Activated T-cell treated with anti-CD3 and anti-CD28 coated beads for 4 hours (primary cell): ENCODE measurements at places on chromosomes 3 and 15.

DNA sequence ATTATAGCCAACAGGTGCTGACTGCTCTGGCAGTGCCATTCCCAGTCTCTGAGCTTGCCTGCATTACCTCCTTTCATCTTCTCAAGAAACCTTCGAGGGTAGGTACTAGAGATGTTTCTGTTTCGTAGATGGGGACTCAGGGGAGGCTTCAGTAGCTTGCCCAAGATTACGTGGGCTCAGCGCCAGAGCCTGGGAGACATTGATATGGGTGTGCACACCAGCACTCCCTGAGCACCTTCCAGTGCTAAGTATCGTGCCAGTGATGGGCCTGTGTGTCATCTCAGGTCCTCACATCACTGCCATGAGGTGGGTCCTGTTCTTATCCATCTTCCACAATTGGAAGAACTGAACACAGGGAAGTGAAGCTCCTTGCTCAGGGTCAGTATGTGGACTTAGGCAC lies 15.2 kb downstream of the TSEN2 start:
- DNase-seq = no peak

DNA sequence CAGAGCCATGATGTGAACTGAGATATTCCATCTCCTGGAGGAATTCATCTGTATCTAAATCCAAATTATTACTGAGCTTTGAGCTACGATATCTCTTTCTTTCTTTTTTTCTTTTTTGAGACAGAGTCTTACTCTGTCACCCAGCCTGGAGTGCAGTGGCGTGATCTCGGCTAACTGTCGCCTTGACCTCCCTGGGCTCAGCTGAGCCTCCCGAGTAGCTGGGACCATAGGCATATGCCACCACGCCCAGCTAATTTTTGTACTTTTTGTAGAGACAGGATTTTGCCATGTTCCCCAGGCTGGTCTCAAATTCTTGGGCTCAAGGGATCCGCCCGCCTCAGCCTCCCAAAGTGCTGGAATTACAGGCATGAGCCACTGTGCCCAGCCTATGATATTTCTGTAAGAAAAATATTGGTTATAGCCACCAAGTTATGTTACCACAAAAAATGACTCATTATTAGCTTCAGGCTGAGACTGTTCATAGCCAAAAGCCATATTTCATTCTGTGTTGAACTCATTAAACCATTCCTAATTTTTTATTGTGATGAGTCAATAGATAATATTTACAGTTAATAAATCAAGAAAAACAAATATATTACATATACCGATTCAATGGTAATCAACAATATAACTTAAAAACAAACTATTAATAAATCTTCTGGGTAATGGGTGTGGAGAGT lies 27.1 kb upstream of the SLC30A4 start:
- DNase-seq = no peak

- no peak for DNase-seq
Measured at GRCh38 chr3:79015854-79016253, 751.9 kb downstream of the ROBO1 start.

DNA sequence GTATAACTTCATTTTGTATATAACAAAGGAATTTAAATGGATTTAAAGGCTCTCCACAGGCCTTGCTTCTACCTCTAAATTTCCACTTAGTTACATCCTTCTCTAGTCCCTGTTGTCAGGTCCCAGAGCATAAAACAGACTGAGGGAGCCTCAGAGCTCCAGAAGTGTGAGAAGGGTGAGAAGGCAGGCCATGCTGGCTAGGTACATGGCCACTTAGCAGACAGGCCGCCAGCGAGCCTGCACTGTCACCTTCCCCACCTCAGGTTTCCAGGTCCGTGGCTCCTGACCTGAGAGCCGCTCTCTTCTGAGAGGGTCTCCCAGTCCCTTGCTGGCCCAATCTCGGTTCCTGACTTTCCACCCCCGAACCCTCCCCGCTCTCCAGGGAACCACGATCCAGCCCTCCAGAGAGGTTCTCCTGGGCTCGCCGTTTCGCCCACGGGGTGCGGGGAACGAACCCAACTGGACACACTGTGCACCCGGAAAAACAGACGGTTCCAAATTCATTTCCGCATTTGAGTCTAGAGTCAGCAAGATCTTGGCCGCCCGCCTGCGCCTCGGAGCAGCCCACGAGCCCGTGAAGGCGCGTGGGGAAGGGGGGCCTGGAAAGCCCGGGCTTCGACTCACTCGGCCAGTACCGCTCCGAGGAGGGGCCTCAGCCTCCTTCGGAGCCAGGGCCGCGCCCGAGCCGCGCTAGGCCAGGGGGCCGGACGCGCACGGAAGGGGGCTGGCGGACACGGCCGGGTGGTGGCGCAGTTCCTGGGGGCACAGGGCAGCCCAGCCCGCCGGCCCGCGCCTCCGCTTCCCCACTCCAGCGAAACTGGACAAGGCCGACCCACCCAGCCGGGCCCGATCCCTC lies 16.7 kb upstream of the SOX2 start:
- DNase-seq = no peak

GRCh38 chr15:58473724-58474123 lies 41.9 kb downstream of the LIPC start:
- no peak for DNase-seq

DNA sequence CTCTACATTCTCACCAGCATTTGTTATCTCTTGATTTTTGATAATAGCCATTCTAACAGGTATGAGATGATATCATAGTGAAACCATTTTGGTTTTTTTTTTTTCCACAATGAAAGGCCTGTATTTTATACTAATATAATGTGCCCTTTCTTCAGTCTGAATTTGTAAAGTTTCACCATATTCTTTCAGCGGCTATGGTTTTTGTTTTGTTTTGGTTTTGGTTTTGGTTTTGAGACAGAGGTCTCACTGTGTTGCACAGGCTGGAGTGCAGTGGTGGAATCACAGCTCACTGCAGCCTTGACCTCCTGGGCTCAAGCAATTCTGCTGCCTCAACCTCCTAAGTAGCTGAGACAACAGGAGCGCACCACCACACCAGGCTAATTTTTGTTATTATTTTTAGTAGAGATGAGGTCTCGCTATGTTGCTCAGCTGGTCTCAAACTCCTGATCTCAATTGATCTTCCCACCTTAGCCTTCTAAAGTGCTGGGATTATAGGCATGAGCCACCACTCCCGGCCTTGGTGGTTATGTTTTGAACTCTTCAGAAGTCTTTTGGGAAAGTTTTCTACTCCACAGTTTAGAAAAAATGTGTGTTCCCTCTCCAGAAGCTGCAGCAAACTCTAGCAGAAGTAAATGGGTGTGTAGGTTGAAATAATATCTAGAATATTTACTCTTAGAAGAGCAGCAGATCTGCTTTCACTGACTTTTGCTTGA lies 110.2 kb upstream of the UMPS start:
- DNase-seq = no peak

DNA sequence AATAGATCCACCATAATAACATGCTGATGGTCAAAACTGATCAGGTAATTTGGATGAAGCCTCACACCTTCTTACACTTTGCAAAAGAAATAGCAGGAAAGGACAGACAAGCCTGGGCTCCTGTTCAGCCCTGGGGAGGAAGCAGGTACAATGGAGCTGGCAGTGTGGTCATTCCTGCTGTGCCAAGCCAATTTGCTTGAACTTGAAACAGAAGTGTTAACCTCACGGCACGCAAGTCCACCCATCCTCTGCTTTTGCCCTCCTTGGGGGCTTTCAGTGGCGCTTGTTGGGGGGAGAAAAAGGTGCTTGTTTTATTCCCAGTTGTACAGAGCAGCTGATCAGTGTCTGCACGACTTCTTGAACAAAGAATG lies 36.8 kb upstream of the RFTN1 start:
- DNase-seq = no peak

DNA sequence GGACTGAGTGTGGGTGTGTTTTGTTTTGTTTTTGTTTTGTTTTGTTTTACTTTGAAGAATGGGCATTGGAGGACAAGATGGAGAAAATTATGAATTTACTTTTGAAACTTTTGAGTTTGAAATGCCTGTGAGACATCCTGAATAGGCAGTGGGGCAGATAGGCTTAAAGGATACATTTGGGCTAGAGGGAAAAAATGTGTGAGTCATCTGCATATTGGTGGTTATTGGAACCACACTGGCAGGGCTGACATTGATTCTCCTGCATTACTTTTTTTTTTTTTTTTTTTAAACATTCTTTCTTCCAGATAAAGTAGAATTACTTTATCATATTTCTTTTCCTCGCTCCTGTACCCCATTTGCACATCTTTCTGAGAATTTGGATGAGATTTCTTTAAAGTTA lies 56.1 kb downstream of the CALML4 start:
- no peak for DNase-seq

GRCh38 chr3:19267040-19267439 lies 118.7 kb downstream of the KCNH8 start:
- DNase-seq = no peak

DNA sequence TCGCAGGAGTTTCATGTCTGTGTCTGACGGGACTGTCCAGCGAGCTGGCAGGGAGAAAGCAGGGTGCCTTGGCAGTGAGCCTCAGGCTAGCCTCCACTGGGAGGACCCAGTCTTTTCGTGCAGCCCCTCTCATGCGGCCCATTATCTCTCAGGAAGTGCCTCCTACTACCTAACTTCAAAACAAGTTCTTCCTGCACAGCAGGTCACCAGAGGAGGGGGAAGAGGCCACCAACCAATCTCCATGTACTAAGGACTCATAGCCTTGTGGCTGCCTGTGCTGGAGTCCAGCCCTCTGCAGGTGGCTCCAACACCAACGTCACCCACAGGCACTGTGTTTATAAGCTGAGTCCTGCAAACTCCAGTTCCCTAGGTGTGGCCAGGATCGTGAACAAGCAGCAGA lies 4.8 kb downstream of the VIPR1 start:
- no peak for DNase-seq
